ENCODE measurements at places on chromosomes 12 and 14.

- no peak for DNase-seq
Observed at GRCh38 chr12:16271062-16271461, 6.4 kb downstream of the SLC15A5 start.

DNA sequence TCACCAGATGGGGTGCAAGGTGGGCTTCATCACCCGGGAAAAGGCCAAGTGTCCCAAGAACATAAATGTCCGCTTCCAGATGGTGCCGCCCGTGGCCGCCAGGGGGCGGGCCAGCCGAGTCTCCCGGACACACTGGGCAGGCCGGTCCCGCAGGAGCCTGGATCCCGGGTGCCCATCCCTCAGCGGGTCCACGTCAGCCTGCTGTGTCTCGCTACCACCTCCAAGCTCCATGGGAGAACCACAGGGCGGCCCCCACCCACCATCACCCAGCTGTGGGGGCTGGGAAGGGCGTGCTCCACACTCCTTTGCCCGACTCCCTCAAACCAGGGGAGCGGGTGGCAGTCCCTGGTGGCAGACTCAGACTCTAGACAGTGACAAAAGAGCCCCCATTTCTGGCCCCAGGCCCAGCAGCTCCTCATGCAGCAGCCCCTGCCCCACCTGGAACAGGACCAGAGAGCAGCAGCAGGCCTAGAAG is 22.0 kb upstream of the NUDT14 start:
- DNase-seq = peak; percentile 67

DNA sequence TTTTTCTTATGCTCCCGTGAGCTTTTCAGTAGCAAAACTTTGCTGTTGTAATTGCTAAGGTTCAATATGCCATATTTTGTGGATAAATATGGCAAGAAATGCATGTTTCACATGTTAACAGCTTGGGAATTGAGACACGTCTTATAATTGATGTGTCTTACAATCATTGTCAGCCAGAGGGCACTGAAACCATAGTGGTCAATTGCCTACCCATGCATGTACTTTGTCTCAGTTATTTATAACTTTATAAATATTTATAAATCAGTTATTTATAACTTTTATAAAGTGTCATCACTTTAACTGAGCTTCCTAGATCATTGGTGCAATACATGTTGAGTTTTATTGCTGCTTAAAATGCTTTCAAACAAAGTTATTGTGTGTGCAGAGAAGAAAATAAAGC is 82.0 kb downstream of the CATSPERB start:
- no peak for DNase-seq

DNA sequence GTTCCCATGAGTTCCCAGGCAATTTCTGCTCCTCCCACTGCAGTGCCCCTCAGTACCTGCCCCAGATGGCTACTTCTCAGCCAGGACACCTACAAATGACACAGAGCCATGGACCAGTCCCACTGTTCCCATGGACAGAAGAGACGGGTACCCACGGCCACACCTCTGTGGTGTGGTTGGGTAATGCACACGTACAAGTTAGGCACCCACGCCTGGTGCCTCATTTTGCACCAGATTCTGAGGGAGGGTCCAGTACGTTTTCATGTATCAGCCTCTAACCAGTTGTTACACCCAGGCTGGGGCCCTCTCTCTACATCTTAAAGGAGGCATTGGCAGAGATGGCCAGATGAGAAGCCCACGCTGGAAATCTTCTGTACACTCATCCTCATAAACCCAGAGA is 114.0 kb downstream of the DICER1 start:
- DNase-seq = no peak

GRCh38 chr12:98532687-98533304 is 17.4 kb downstream of the TMPO start:
- no peak for DNase-seq

- DNase-seq = no peak
Observed at GRCh38 chr14:23931721-23932289, 21.8 kb upstream of the DHRS4 start.

GRCh38 chr14:64496764-64497163 is 6.9 kb downstream of the ZBTB25 start:
- DNase-seq = no peak

GRCh38 chr14:77183896-77184295 is 2.3 kb downstream of the TMEM63C start:
- no peak for DNase-seq

GRCh38 chr14:33254861-33255395 is 316.2 kb downstream of the NPAS3 start:
- no peak for DNase-seq

GRCh38 chr12:11397366-11397765 is 2.0 kb upstream of the PRB2 start:
- no peak for DNase-seq

DNA sequence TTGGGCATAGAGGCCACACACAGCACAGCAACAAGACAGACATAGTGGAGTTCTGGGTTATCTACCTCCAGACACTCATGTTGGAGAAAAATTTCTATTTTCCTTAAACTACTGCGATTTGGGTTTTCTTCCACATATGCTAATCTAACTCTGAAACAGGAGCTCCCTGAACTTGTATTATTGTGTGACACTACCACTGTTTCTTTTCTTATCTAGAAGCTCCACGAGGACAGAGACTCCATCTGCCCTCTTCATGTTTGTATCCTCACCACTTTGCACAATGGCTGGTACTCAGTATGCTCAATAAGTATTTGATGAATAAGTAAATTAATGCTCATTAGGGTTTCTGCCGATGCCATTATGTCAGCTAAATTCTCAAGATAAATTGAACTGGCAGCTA is 218.6 kb downstream of the PAX9 start:
- DNase-seq = no peak

Measured in stimulated activated CD4-positive, alpha-beta T cell treated with anti-CD3 and anti-CD28 coated beads, Interleukin-4, amount 100 ng/mL, for 24 hours (primary cell).